NCI-H69 (cell line): ENCODE measurements at places on chromosomes 12 and 14.
A peak's percentile ranks its signal among the peaks of the same experiment; 100 is the strongest.

DNA sequence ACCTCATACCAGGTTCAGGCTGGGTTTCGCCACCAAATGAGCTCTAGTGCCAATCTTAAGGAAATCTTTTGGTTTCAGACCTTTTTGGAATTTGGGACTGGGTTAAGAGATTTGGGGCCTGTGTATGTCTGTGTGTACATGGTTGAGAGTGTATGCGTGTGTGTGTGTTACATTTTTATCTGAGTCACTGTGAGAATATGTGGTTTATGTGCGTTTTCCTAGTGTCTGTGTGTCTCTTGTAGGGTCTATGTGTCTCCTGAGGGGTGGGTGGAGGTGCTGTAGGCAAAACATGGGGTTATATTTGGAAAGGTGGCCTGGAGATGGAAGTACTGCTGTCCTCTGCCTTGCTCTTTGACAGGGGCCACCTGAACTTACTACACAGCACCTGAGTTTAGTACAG, 17.9 kb downstream of the C12orf43 start:
- DNase-seq: no peak

DNA sequence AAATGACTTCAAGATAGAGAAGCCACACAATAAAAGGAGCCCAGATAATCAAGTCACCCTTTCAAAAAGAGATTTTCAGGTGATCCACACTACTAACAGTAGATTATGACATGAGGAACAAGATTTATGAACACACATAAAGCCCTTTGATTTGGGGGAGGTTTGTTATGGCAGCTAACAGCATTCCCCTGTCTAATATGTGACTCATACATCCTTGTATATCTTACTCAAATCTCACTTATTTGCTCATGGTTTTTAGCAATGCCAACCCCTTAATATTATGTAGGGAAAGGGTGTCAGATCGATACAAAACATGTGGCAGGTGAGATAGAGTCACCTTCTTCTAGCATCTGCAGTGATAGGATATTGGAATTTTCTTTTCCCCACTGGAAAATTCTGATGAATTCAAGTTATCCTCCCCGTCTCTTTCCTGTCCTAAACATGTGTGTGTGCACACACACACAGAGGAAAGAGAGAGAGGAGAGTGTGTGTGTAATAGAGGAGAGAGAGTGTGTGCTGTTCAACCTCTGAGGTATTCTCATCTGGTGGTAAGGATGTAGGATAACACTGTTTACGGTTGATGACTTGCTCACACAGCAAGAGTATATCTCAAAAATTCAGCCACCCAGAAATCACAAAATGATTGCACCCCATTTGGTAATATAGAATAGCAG, 319.9 kb downstream of the KCNC2 start:
- peak; percentile 7 for DNase-seq

- no peak for DNase-seq
Measured at GRCh38 chr14:71952381-71953363, 20.4 kb downstream of the RGS6 start.

DNA sequence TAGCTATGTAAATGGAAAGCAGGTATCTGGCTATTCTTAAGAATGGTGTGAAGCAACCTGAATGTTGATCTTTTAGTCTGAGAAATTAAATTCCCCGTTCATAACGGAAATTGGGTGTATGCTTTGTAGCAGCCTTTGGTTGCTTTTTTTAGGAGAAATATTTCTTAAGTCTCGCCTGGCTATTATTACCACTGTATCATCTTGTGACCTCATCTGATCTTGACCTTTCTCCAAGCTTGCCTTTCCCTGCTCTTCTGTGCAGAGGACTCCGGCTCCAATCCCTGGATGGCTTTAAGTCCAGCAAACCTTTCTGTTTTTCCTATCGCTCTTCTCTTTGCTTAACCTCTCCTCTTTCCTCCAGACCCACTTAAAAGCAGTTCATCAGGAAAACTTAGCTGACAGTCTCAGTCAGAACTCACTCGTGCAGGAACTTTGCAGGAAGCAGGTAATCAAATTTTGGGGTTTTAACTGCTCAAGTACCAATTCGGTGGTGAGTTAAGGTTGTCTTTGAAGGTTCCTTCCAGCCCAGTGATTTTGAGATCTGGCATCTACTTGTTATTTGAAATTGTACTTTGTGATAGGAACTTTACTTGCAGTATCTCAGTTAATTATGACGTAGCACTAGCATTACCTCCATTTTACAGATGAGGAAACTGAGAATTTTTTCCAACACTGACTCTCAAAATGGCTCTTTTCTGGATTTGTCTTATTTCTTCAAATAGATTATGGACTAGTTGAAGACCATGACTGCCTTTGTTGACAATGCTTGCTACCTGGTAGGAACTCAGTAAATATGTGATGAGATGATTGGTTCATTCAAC, 14.1 kb downstream of the PPFIBP1 start:
- DNase-seq: no peak

GRCh38 chr12:24109381-24110039, 160.0 kb upstream of the SOX5 start:
- DNase-seq: peak; percentile 67

DNA sequence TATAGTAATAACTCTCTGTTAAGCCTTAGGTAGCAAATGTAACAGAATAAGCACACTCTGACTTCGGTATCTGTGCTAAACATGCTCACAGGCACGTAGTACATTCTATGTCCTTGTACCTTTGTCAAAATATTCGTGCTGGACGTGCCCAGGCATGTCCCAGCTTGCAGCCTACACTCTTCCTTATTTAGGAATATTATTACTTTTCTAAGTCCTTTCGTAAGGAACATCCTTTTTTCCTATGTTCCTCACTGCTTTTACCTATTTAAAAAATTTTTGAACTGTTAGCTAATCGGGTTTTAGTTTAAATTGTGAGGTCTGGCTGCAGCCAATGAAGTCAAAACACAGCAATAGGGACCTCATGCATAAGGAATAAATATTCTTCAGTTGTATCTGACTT, 24.1 kb upstream of the UBC start:
- no peak for DNase-seq

GRCh38 chr14:55450539-55450938, 10.1 kb upstream of the TBPL2 start:
- peak; percentile 45 for DNase-seq

DNA sequence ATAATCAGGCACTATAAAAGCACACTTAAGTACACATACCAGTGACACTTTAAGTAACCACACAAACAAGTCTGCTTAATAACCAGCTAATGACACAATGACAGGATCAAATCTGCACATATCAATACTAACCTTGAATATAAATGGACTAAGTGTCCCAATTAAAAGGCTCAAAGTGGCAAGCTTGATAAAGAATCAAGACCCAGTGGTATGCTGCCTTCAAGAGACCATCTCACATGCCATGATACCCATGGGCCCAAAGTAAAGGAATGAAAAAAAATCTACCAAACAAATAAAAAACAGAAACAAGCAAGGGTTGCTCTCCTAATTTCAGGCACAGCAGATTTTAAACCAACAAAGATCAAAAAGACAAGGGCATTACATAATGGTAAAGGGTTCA, 470.4 kb downstream of the TRHDE start:
- no peak for DNase-seq

DNA sequence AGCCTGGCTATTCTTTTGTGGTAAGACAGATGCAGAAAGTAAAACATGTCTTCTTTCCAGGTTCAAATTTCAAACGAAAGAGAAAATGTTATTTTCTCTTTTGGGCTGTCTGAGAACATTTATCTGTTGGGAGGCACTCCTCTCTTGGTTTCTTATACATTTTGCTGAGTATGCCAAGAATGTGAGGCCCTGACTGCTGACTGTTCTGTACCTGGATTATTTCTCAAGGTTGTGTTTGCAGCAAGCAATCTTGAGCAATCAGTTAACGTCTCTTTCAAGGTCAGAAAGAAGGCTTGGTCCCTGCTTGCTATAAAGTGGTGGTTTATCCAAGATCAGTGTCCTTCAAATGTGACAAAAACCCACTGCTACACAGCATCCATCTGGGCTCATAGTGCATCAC, 9.8 kb downstream of the SSTR1 start:
- DNase-seq: no peak

GRCh38 chr12:31872831-31873604, 86.2 kb upstream of the RESF1 start:
- DNase-seq: peak; percentile 87

DNA sequence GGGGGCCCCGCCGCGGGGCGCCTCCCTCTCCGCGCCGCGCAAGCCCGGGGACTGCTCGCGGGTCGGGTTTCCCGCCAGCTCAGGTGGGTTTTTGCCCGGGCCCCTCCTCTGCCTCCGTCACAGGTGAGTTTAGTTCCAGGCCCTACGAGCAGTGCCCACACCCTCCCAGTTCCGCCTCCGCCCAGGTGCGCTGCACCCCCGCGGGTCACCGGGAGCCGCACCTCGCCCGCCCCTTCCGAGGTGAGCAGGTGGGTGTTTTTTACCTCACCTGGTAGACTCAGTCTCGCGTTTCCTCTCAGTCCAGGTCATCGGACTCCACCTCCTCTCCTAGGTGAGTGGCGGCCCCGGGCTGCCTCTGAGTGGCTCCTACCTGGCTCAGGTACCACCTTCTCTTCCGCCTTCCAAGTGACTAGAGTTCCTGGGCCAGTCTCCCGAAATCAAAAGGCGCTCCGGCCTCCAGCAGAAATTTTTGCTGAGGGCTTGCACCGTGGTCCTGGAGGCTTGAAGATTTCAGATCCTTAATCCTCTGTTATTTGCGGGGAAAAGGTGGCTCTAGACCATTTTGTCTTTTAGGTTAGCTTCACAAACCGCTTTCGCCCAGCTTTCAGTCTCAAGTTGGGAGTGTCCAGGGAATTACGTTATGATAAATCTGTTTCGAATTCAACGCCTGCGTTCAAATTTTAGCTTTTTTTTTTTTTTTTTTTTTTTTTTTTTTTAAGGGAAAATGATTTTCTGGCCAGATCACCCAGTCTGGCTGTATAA, at the start of gene TMEM30B:
TMEM30B (minus strand) TSS at position 153 of the 762 bp plus-strand sequence. CDS start 191 bp downstream, outside the sequence.
- DNase-seq: peak; percentile 89

- peak; percentile 91 for DNase-seq
Measured at GRCh38 chr12:43789941-43790340, 16.2 kb downstream of the TWF1 start.

- peak; percentile 80 for DNase-seq
Measured at GRCh38 chr12:92505254-92506231, 197.2 kb upstream of the PLEKHG7 start.

DNA sequence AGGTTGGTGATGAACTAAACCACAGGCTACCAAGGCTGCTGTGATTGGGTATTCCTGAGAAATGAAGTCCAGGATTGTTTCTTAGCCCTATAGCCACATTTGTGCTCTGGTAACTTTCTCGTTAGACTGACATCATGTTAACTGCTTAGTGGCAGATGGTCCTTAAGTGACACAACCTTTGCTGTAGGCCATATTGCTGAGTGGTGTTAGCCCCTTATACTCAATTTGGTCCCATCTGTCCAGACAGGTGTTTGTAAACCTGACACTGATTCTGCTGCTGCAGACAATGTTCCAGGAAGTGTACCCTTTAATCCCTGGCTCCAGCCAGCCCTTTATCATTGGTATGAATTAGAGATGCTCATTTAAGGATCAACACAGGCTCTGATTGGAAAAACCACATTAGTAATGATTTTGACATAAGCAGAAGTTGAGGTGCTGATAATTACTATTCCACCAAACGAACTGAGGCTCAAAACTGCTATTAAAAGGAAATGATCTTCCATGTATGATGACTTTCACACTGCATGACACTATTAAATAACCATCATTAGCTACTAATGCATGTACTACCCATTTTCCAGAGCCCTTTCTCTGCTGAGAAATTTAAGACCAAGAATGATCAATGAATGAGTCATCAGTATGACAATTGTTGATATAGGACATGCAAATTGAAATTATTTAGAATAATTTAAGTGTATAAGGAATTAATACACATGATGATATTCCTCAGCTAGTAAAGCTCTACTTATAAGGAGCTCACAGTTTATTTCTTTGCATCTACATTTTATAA, 3.6 kb upstream of the SSTR1 start:
- DNase-seq: peak; percentile 92

DNA sequence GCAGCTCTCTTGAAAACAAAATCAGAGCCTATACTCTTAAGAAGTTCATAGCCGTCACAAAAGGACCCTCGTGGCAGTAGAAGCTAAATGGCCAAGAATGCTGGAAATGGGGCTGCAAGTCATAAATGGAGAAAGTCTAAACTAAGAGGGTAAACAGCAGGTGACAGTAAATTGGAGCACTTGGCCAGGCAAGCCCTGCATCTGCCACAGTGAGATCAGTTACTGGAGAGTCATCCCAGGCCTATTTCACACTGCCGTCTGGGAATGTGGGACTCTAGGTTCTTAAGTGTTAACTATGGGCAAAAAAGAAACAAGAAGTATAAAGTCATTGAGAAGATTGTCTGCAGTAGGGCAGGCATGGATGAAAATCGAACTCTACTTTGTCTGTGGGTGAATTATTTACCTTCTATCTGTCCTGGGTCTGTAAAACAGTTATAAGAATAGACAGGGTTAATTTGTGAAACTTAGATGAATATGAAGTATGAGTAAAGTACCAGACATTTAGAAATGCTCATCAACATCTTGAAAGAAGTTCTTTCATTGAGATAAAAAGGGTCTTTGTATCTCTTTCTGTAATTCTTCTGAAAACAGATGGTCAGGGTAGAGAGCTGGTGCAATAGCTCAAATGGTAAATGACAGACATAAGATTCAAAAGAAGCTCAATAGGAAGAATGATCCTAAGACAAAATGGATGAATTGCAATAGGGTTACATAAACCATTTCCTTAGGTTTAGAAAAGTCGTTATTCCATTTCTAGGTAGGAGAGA, 792.5 kb downstream of the DIO2 start:
- peak; percentile 84 for DNase-seq

DNA sequence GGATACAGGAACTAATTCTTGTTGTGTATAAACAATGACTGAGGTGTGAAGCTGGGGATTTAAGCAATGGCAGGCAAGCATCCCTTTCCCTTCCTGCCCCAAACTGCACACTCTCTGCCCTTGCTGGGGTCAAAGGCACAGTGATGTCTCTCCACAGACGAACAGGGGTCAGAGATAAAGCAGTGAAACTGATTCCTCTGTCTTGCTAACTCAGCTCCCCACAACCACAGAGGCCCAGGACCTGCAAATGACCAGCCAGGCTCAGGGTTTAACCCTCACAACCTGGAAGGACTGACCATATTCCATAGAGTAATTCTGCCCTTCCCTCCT, 67.2 kb downstream of the CCDC88C start:
- DNase-seq: no peak

DNA sequence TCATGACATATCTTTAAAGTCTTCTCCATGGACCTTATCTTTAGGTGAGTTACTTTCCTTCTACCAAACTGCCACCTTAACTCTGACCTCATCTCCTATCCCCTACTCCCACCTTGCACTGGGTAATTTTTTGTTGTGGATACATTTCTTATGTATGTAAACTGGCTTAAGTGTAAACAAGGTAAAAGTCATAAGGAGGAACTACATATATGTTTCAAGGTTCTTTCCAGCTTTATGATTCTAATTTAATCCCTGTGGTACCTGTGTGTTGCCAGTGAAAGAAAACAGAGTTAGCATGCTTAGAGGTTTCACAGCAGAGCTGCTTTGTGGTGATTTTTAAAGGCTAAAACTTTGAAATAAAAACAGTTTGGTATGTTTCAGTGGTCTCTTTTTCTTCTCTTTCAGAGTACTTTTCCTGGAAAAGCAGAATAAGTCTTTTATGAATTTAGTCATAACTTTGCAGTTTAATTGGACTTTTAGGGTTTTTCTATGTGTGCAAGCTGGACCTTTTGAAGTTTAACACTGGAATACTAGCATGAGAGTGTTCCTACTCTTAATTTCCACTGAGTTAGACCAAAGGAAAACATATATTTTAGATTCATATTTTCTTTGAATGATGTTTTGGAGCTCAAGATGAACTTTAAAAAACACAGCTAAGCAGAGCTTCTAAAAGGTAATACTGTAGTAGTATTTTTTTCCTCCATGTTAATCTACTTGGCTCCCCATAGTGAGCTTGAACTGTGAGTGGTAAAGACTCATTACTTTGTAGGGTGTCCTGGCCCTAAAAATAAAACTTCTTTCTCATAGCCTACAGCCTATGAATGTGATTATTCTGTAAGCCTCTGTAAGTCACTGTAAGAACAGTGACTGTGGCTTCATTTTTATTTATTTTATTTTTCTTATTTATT, 105.4 kb downstream of the FUT8 start:
- no peak for DNase-seq
